ENCODE measurements at places on chromosomes 5 and 9.

DNA sequence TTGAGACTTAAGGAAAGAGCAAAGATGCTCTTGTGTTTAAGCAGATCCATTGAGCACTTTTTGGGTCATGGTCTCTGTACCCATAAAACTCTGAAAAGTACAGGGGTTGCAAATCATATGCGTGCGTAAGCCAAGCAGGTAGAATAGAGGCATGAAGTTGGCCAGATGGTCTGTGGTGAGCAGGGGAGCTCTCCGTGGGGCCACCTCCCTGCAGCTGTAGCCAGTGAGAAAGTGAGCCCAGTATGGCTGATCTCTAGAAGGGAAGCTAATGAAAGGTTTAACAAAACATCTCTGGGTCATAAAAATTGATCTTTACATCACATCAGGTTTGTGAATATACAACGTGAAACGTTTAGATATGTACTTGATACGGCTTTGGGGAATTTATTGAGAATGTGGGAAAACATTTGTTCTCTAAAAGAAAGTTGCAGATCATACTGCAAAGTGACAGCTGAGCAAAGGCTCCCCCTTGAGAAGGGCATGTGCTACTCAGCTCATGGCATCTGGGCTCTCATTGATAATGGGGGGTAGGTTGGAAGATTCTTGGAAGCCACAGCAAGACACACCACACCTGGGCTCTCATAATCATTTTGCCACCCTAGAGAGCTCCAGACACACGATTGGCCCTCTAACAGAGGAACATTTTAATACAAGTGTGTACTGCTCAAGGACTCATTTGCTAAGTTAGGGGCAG is 30.6 kb downstream of the SH3GL2 start:
- no peak for DNase-seq

GRCh38 chr9:100098046-100098886 is 534 bp downstream of the ERP44 start:
- DNase-seq = no peak

- DNase-seq = peak; percentile 100
Measured at GRCh38 chr5:181223058-181223728, at the start of gene TRIM41. TSS of gene TRIM41 (plus strand) at chr5:181223281. CDS start at chr5:181224000, 719 bp downstream.

- DNase-seq = no peak
Measured at GRCh38 chr5:159727167-159727566, 189.1 kb upstream of the ADRA1B start.

- no peak for DNase-seq
Measured at GRCh38 chr9:107471552-107471951, 18.0 kb downstream of the KLF4 start.

DNA sequence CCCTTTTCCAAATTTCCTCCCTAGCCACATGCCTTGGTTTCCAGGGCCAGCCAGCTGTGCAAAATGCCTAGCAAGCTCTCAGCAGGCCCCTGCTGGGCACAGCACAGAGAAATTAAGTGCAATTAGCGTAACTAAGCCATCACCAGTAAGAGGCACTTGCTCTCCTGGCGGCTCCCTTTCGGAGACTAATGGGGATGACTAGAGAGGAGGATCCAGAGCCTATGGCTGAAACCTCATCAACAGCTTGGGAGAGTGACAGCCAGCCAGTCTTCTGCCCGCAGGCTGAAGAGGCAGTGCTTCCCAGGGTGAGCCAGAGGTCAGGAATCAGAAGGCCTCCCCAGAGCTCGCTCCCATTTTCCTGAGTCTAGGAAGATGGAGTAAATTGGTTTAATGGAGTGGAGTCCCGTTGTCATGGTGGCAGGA is 108.4 kb downstream of the KCNIP1 start:
- DNase-seq = no peak

GRCh38 chr9:7984692-7985091 is 185.1 kb upstream of the DMAC1 start:
- no peak for DNase-seq

DNA sequence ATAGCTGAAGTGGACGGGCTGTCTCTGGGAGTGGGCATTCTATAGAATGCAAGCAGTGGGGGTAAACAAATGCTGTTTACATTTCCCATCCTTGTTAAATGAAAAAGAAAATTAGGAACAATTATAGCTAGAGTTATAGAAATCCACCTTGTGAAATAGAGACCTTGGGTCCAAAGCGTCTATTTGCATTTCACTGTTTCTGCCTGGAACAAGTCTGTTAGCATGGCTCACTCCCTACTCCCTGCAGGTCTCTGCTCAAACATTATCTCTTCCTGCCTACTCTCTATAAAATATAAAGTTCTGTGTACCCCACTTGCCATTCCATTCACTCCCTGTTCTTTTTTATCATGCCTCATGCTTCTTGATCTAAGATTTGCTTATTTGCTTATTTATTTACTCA is 975.7 kb upstream of the WWC1 start:
- no peak for DNase-seq

- no peak for DNase-seq
Measured at GRCh38 chr9:119322184-119322583, 47.1 kb downstream of the BRINP1 start.

- DNase-seq = no peak
Measured at GRCh38 chr9:123107639-123108285, 74.3 kb downstream of the GPR21 start.

GRCh38 chr5:5523066-5523505 is 100.6 kb downstream of the ICE1 start:
- no peak for DNase-seq

DNA sequence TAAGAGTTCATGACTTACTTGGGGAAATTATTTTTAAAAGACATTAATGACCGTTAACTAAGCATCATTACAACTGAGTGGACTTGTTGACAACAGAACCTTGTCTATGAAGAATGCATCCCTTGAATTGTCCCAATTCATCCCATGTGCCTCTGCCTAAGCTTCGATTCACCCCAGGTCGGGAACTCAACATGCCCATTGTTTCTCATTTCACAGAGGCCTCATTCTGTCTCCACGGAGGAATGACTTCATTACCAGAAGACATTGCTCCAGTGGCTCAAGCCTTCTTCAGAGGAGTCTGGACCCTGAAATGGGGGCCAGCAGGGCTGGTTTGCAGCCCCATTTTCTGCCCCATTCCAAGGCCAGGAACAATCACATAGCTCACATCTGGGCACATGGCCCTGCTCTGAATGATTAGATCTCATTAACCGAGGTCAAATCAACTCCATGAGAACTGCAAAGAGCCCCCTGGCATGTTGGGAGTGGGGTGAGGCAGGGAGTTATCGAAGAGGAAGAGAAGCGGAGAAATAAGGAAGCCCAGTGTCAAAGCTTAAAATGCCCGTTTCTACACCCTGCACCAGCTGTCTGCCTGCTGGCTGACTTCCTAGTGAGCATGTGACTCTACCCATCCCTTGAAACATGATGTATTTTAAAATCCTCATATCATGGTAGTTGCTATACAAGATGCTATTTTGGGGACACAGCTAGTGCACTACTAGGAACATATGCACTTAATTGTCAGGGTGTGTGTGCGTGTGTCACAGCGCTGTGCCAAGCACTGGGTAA is 137.3 kb downstream of the LHFPL2 start:
- no peak for DNase-seq

DNA sequence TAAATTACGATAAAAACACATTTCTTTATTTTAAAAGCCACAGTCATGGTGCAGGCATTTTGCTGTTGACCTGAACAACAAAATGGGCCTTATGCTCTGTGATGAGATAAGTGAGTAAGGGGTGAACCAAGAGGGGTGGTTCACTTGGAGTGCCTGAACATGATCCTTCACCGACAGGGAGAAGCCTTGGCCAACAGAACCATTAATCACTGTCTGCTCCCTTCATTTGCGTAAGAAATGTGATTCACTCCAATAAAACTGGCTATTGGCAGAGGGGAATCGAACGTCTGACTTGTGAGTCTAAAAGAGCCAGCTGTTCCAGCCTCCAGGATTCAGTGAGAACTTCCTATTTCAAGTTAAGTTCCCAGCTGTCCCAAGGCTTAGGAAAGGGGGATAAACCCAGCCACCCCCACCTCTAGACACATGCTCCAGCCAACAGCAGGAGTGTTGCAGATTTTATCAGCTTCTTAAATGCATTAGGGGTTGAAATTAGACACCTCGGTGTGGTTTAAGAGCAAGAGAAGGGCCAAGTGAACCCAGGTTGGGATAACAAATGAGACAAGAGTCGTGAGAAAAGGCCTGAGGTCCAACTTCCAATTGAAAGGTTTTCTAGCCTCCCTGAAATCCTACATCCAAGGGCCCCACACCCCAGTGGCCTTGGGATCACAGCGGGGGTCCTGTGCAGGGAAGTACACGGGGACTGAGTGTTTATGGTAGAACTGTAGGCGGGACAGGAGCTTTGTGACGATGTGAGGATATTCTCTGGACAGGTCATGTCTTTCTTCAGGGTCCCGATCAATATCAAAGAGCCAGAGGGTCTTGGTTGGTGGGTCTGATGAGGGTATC is 131.4 kb upstream of the LHFPL2 start:
- DNase-seq = no peak

DNA sequence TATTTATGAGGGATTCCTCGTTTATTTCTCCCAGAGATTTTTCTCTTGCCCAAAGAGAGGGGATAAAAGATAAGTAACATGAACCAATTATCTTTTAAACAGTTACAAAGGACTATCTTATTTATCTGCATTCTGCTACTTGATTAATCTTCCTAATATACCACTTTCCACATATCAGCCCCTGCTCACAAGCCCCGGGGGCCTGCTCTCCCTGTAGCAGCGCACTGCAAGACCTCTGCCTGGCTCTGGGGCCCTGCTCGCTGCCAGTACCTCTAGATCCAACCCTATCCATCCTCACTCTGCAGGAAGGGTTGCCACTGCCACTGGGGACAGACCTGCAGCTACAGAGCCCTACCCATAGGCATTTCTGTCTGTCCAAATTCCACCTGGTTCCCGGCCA is 75.3 kb downstream of the MED27 start:
- DNase-seq = no peak

- no peak for DNase-seq
Measured at GRCh38 chr5:179879690-179880010, 21.0 kb upstream of the MRNIP start.

- DNase-seq = no peak
Measured at GRCh38 chr5:34055667-34056066, 12.7 kb upstream of the C1QTNF3 start.

DNA sequence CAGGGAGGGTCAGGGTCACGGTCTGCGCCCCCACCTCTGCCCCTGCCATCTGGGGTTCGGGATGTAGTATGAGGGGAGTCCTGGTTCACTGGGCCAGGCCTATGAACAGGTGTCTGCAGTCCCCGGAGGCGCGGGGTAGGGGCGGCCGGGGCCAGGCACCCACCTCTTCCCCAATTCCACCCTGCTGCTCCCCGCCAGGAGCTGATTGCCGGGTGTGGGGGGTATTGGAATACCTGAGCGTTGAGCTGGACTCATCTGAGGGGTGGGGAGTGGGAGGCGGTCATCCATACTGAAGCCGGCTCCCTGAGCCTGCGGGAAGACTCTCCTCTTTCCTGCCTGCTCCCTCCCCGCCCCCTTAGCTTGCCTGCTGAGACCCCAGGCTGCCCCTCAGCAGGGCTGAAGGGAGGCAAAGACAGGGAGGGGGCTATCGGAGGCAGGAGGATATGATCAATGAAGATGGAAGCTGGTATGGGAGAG is 679 bp downstream of the SLC6A7 start:
- DNase-seq = no peak

- peak; percentile 42 for DNase-seq
Measured at GRCh38 chr5:176676361-176676824, 29.1 kb downstream of the TSPAN17 start.

GRCh38 chr5:57779383-57780223 is 297.0 kb upstream of the ACTBL2 start:
- no peak for DNase-seq

GRCh38 chr5:118371973-118372831 is 616.1 kb downstream of the DTWD2 start:
- no peak for DNase-seq

DNA sequence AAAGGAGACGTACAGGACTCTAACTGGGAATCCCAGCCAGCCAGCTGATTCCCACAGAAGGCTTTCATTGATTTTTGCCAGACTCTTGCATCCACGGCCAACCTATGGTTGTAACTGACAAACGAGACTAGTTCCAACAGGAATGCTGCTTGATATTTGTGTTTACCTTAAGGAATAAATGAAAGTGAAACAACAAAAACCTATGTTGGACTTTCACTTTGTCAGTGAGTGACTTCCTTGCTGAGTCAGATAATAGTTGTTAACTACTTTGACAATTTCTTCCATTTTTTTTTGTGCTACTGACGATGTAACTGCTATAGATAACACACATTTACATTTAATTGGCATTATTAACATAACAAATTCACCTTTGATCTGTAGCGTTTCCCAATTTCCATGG is 63.4 kb upstream of the LRRTM2 start:
- no peak for DNase-seq

DNA sequence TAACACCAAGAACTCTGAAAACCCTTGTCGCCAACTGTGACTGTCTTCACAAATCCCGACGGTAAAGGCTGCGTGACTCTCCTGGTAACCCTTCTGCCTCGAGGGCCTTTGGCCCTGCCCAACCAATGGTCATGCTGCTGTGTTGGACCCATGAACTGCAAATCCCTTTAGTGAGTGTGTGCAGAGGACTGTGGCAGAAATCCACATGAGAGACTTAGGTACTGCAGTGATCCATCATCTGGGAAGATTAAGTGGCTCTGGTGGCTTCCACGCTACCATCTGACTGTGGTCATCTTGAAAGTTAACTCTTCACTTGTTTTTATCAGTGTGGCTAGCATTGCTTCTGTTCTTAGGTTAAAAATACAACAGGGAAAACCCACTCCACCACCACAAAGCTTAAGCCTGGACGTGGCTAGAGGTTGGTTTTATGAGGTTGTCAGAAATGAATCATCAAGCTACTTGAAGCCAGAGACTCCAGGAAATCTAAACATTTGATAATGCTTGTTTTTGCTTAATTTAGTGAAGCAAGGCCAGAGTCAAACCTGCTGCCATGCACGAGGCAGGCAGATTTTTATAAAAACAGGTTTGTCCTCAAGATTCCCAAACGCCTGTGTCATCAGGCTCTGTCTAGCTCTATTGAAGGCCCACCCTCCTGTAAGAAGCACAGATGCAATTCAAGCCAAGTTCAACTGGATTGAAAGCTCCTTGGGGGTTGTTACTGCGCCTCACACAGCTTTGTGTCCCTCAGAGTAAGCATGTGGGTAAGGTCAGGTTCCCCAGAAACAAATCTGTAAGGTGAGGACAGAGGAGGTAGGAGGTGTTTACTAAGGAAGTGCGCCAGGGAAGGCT is 52.7 kb upstream of the ERCC6L2 start:
- peak; percentile 80 for DNase-seq

- no peak for DNase-seq
Measured at GRCh38 chr5:122673343-122673742, 101.5 kb upstream of the SNX2 start.

- no peak for DNase-seq
Measured at GRCh38 chr5:163498886-163499285, 6.5 kb upstream of the MAT2B start.

GRCh38 chr5:123546657-123547056 is 34.7 kb downstream of the CSNK1G3 start:
- DNase-seq = no peak

GRCh38 chr9:21558615-21559401 is 76.7 kb upstream of the IFNE start:
- no peak for DNase-seq

All from GM06990 (cell line).